Peyer's patch (tissue), 4 donors: ENCODE measurements at places on chromosomes 3 and 15. TPM values are rescaled to one million over a fixed set of nuclear protein-coding genes. Genes with fewer than 3 reads are reported as not detected.

Gene POC1A
- 8.3 TPM for total RNA-seq

Gene SLC38A3
- 1.3 TPM for total RNA-seq

Gene CCR3
- not detected for total RNA-seq

Gene SPESP1
- total RNA-seq, result not detected
